ENCODE measurements at places on chromosomes 6 and 20.

GRCh38 chr6:134882426-134883038 lies 67.4 kb downstream of the ALDH8A1 start:
- peak; percentile 82 for DNase-seq

DNA sequence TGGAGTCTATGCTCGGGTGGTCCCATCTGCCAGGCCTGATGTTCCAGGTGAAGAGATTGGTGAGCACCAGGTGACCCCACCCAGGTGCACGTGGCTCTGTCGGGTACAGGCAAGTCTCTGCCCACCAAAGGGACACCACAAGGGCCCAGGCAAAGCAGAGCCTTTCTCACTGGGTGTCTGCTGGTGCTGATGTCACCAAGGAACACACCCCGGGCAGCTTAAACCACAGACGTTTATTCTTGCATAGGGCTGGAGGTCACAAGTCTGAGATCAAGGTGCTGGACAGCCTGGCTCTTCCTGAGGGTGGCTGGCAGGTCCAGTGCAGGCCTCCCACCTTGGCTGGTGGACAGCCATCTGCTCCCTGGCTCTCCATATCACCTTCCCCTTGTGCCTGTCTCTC lies 100.7 kb upstream of the CD93 start:
- DNase-seq: no peak

- DNase-seq: no peak
These were observed 72.9 kb downstream of the SGK1 start for GRCh38 chr6:134245041-134245440.

- no peak for DNase-seq
These were observed 1.2 kb upstream of the ZSCAN31 start for GRCh38 chr6:28337121-28337520.

- no peak for DNase-seq
These were observed 7.2 kb downstream of the ZBTB2 start for GRCh38 chr6:151384151-151384550.

DNA sequence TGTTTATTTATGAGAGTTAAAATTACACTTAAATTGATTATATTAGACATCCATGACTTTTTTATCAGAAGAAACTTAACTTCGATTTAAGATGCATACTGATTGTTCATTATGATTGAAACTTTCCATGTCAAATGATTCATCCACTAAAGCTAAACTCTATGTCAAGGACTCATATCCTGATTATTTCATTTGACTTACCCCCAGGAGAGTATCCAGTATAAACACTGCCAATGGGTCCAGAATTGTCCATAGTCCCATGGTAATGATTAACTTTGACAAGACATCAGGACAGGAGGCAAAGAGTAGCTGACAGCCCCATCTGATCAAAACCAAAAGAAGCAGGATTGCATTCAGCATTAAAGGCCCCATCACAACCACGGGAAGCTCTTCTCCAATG lies 709.9 kb downstream of the TFAP2A start:
- DNase-seq: no peak

Data from dorsolateral prefrontal cortex (tissue), 122 donors.